ENCODE measurements at places on chromosomes 7 and 10. TPM values are rescaled to one million over a fixed set of nuclear protein-coding genes. Genes with fewer than 3 reads are reported as not detected.

DNA sequence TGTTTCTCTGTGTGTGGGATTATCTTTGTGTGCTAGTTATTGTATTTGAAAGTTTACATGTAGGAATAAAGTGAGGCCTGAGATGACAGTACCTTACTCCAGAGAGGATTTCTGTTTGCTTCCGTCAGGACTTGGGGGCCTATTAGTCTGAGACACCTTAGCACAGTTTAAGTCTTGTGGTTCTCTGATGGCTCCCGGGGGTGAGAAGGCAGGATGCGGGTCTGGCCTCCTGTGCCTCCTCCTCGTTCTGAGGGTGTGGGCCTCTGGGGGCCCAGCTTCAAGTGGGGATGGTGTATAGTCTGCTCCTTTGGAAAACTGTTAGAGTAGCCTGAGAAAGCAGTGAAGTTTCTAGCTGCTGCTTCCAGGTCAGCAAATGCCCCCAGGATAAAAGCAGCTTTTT lies 12.4 kb downstream of the MTURN start:
- no peak for DNase-seq

DNA sequence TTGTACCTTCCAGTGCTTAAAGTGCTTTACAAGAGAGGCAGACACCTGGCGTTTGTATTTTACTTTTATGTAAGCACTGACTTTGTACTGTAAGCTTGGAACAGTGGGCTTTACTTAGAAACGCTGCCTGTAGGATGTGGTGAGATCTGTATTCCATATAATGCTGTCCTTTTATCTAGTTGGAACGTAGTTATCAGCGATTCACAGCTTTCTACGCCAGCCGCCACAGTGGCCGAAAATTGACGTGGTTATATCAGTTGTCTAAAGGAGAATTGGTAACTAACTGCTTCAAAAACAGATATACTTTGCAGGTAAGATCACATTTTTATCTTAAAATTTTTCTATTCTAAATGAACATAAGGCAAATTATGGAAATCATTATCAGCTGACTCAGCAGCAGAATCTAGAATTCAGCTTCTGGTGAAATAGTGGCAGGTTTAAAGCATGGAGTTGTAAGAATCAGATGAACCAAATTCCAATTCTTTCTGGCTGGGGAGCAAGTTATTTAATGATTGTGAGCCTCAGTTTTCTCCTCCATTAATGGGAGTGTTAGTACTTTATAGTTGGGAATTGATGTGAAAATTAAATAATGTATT lies 91.5 kb downstream of the CUL1 start:
- no peak for DNase-seq

DNA sequence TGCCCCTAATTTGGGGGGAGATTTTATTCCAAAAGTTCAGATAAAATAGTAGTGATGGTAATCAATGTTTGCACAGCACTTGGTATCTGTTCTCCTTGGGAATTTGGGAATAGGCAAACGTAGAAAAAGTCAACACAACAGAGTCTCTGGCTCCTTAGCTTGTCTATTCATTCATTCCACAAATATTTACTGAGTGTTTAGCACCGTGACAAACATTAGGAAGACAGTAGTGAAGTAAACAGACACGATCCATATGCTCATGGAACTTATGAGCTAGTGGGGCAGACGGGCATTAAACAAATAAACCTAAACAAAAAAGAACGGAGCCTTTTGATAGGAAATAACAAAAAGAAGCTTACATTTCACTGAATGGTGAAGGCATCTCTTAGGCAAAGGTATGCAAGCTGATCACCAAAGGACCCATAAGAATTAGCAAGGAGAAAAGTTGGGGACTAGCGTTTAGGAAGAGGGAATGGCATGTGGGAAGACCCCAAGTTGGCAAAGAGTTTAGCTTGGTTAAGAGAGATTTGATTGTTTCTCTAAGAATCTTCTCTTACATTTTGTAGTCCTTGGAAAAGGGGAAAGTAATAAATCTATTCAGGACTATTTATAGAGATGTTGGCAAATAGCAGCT lies 243.9 kb upstream of the NPY start:
- DNase-seq: no peak

Gene ADAM12
- 59.9 TPM for total RNA-seq

Gene GNAT3
- total RNA-seq: not detected

DNA sequence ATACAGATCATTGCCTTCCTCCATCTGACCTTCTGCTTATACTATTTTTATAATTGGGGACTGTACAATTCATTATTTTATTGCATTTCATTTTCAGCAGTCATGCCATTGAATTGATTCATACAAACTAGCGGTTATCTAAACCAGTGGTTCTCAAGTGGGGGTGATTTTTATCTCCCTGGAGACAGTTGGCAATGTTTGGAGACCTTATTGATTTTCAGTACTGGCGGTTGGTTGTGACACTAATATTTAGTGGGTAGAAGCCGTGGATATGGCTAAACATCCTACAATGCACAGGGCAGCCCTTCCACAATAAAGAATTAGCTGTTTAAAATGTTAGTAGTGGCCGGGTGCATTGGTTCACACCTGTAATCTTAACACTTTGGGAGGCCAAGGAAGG lies 765.9 kb downstream of the LRMDA start:
- DNase-seq: no peak

Gene SPDYE2B
- not detected for total RNA-seq

Gene CFAP69
- 4.9 TPM for total RNA-seq

DNA sequence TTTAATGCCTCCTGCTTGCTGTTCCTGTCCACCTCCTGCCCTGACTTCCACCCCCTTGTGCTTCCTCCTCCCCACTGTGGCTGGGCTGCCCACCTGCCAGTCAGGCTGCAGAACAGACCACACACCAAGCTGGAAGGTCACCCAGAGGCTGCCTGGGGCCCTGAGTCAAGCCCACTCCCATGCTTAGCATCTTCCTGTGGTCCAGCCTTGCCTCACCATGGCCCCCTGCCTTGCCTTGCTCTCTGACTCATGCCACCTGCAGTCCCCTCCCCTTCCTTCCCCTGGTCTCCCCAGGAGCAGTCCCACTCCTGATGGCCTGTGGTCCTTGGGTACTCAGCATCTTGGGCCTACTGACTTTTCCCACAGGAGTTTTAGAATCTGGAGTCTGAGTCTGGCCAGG lies 2.3 kb downstream of the CLEC2L start:
- no peak for DNase-seq

- peak; percentile 58 for DNase-seq
These were observed 26.3 kb downstream of the CRCP start for GRCh38 chr7:66140924-66141323.

DNA sequence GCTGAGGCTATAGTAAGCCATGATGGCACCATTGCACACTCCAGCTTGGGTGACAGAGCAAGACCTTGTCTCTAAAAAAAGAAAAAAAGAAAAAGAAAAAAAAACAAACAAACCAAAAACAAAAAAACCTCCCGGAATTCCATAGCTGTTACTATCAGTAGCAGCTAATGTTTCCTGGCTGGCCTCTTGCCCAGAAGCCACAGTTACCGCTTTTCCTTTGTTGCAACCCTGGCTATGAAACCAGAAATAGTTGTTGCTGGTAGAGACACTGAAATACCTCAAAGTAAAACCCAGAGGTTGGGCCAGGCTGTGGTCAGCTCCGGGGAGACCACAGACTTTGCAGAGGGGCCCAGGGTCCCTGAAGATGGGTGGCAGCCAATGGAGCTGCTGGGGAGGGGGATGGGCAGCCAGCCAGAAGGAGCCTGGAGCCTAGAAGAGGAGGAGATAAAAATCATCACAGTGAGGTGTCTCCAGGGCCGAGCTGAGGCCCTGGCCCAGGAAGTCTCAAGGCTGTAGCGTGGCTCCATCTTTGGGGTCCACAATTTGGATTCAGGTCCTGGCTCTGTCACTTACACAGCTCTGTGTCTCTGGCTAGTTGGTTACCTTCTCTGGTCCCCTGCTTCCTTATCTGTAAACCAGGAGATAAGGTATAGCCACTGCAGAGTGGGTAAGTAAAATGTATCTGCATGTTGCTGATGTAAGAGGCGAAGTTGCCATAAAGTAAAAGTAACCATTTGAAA lies 3.4 kb upstream of the CHST12 start:
- DNase-seq: peak; percentile 94

DNA sequence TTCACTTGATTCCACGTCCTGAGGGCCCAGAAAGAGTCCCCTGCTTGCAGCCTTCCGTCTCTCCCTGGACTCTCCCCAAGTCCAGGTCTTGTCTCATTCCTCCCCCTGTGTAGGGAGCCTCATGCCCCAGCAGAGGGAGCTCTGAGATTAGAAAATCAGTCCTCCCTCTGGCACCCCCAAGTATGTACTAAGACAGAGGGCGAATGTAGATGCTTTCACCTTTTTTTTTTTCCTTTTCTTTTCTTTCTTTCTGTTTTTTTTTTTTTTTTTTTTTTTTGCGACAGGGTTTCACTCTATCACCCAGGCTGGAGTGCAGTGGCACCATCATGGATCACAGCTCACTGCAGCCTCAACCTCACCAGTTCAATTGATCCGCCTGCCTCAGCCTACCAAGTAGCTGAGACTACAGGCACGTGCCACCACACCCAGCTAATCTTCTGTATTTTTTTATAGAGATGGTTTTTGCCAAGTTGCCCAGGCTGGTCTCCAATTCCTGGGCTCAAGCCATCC lies 10.3 kb downstream of the SFXN3 start:
- peak; percentile 69 for DNase-seq

GRCh38 chr10:3834947-3835346 lies 49.9 kb upstream of the KLF6 start:
- DNase-seq: no peak

GRCh38 chr7:44087911-44088838 lies 5.8 kb upstream of the POLM start:
- DNase-seq: peak; percentile 95

DNA sequence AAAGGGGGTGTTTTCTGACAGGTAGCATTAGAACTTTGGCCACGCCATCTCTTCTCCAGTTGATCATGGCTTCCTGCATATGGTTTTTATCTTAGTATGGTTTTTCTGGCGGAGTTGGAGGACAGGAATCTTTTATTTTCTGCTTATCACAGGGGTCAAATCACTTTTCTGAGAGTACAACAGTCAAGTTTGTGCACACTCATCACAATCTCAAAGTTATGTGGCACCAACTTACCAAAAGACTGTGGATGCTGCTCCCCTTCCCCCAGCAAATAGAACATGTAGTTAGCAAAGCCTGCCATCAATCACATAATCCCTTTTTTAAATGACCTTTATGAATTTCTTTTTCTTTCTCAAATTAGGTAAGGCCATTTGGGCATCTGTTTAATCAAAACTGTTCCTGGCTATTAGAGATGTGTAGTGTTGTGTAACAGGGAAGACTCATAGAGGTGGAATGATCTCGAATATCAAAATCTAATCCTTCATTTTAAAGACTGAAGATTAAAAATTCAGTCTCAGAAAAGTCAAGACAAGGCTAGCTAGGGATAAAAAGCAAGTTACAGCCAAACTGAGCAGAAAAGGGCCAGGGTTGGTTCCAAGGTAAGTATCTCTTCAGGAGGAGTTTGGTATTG lies 3.8 kb upstream of the CH25H start:
- no peak for DNase-seq

GRCh38 chr10:22978287-22978686 lies 50.4 kb downstream of the ARMC3 start:
- no peak for DNase-seq

Gene OPALIN
- not detected for total RNA-seq

Gene STEAP1
- 24.9 TPM for total RNA-seq

Gene SYCE1
- not detected for total RNA-seq

Gene CYP26A1
- 0.17 TPM for total RNA-seq

Gene ADRA2A
- not detected for total RNA-seq

- DNase-seq: no peak
These were observed 41.5 kb downstream of the TET1 start for GRCh38 chr10:68601501-68602265.

DNA sequence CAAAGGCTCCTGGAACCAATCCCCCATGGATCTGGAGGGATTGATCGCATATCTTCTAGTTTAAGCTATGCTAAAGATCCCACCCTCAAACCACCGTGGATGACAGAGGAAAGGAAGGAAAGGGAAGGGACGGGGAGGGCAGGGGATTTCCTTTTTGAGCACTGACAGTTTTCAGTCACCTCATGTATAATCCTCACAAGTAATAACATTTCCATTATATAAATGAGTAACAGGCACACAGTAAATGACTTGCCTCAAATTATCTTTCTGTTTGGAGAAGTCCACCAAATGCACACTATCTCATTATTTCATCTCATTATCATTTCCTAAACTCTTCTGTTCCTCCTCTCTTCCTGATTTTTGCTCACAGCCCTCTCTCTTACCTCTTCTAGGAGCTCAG lies 127.1 kb upstream of the AOAH start:
- DNase-seq: no peak

GRCh38 chr10:24981161-24981710 lies 28.8 kb upstream of the PRTFDC1 start:
- DNase-seq: no peak

GRCh38 chr7:70263471-70264255 lies 665.4 kb downstream of the AUTS2 start:
- DNase-seq: no peak

- no peak for DNase-seq
These were observed 170.1 kb downstream of the FANK1 start for GRCh38 chr10:126066456-126066855.

All from Daoy (cell line).